ENCODE measurements at places on chromosomes 11 and 22.

GRCh38 chr11:130426223-130426836, 2.1 kb downstream of the ADAMTS8 start:
- no peak for DNase-seq

DNA sequence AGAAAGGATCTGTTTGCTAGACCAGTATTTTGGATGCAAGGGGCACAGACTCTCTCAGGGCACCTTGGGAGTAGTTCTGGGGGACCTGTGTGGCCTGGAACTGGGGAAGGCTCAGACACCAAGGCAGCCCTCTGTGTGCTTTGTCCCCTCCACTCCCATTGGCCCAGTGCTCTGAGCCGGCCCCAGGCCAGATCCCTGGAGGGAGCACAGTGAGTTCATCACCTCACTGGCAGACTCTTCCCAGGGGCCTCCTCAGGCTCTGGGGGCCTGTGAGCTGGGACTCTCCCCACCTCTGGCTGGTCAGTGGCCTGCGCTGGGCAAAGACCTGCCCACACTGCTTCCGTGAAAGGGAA, 51.7 kb downstream of the CHRDL2 start:
- DNase-seq: no peak

GRCh38 chr22:32723643-32724042, 77.9 kb upstream of the TIMP3 start:
- peak; percentile 29 for DNase-seq

DNA sequence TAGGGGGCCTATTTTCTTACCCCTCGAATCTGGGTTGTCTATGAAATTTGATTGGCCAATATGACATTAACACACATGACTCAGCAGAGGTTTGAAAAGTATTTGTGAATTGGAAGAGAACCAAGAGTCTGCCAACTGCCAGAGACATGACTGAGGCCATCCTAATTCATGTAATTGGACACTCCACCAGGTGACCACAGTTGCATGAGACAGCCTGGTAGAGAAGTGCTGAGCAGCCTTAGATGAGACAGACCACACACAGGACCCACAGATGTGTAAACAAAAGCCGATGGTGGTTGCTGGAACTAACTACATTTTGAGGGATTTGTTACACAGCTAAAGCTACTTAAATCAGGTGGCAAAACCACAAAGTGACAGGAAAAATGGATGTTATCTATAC, 855 bp upstream of the MS4A5 start:
- DNase-seq: no peak

GRCh38 chr11:85759915-85760314, 51.0 kb downstream of the SYTL2 start:
- DNase-seq: no peak

DNA sequence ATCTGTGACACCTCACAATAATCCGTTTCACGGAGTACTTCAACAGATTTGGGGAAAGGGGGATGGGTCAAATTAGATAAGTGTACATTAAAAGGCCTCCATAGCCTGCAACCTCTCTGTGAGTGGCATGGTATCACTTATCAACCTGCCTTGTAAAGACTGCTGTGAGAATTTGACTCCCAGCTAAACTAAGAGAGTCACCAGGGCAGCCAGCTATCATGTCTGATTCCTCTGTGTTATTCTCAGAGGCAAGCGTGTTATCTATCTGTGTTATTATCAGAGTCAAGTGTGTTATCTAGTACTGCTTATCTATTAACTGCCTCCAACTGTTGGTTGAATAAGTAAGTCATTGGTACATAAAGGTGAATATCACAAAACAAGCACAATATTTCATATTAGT, 4.1 kb upstream of the FAM83F start:
- no peak for DNase-seq

DNA sequence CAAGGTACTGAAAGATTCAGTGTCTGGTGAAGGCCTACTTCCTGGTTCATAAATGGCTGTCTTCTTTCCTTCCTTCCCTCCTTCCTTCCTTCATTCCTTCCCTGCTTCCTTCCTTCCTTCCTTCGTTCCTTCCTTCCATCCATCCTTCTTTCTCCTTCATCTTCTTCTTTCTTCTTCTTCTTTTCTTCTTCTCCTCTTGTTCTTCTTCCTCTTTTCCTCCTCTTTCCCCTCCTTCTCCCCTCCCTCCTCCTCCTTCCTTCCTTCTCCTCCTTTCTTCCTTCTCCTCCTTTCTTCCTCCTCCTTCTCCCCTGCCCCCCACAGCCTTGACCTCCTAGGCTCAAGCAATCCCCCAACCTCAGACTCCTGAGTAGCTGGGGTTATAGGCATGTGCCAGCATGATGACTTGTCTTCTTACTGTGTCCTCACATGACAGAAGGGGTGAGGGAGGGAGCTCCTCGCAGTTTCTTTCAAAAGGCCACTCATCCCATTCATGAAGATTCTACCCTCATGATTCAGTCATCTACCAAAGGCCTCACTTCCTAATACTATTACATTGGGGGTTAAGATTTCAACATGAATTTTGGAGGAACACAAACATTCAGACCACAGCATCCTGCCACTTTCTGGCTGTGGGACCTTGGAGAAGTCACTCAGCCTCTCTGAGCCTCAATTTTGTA, 22.6 kb upstream of the CCDC134 start:
- DNase-seq: no peak

- DNase-seq: peak; percentile 28
These were observed 1.2 kb downstream of the PLEKHB1 start for GRCh38 chr11:73647459-73648100.

DNA sequence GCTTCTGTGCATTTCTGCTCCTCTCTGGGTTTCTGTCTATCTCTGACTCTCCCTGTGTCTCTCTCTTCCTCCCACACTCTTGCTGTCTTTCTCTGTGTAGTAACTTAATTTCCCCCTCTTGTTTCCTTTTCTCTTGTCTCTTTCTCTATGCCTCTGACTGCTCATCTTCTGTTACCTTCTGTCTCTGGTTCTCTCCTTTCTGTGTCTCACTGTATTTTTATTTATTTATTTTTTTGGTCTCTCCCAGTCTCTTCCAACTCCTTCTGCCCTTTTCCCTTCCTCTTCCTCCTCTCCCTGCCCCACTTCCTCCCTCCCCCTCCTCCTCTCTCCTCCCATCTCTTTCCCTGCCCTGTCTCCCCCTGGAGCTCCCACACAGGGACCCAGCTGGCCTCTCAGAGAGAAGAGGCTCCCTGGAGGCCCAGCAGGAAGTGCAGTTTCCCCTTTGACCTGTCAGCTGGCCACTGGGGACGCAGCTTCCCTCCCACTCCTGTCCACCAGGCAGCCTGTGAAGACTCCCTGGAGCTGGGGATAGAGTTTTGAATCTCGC, 38.3 kb upstream of the MYH9 start:
- DNase-seq: no peak

DNA sequence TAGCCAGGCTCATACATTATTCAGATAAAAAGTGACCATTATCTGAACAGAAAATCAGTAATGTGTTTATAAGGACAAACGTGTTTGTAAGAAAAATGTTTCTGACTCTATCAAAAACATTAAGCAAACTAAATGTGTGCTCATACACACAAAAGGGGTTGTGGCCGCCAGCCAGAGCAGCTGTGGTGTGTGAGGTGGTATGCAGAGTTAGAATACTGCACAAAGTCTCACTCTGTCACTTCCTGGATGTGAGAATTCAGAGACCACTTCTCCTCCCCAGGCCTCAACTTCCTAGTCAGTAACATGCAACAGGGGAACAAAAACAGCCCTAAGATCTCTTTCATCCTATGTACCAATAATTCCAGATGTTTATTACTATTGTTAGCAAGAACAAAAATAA, 9.4 kb downstream of the OR5B21 start:
- no peak for DNase-seq

DNA sequence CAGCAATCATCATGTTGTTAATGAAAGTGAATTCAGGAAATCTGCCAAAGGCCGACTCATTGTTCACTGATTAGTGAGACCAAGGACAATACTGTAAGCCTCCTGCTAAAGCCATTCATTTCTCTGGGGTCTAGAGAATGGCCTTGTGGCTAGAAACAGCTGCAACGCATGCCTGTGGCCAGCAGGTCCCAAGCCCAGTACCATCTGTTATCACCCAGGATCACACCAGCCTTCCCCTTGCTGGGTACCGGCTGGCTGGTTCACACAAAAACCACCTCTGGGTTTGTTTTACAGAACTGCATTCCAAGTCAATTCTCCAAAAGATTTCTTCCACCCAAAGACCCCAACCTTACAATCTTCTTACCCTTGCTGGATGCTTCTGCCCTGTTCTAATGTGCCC, 1.1 kb downstream of the PLAAT5 start:
- no peak for DNase-seq

DNA sequence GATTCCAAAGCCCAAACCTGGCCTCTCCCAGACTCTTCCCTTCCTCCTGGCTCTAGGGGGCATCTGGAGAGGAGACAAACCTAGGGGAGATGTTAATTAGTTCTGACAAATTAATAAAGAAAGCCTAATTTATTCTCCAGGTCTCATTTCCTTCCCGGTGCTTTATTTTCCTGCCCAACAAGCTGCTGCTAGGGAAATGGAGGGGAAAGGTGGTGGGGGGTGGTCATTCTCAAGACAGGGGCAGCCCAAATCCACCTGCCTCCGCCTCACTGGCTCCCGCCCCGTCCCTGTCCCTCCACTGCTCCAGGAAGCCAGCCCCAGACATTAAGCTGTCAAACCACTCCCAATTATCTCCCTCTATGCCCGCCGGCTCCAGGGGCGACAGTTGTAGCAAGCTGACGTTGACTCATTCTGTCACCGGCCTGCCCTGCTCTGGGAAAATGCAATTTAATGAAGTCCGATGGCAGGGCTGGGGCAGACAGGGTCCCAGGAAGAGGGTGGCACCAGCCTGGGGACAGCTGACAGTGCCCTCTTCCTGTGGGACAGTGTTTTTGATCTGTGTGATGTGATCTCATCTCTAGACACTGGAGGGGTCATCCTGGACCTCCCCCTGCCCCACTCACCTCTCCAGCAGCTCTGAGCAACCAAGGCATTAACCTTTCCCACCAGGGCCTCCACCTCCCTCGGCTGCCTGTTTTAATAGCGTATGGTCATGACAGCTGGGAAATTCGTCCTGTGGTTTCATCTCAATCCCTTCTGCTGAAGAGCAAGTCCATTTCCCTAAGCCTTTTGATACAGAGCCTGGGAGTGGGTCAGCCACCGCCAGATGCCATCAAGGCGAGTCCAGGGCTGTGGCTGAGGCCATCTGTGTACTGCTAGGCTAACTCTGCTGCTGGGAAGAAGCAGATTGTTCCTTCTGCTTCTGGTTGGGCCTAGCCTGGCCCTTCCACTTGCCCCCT, 27.1 kb downstream of the NECTIN1 start:
- no peak for DNase-seq
